Urothelium cell line (cell line): ENCODE measurements at places on chromosomes 6 and 20.

- DNase-seq = no peak
These were observed 665.9 kb upstream of the CITED2 start for GRCh38 chr6:140040396-140040795.

- DNase-seq = no peak
These were observed 79.9 kb downstream of the TOX2 start for GRCh38 chr20:43994486-43995100.

GRCh38 chr20:51029963-51030920, 7.3 kb upstream of the KCNG1 start:
- no peak for DNase-seq

- peak; percentile 87 for DNase-seq
These were observed 25.7 kb upstream of the TCFL5 start for GRCh38 chr20:62887152-62887859.

DNA sequence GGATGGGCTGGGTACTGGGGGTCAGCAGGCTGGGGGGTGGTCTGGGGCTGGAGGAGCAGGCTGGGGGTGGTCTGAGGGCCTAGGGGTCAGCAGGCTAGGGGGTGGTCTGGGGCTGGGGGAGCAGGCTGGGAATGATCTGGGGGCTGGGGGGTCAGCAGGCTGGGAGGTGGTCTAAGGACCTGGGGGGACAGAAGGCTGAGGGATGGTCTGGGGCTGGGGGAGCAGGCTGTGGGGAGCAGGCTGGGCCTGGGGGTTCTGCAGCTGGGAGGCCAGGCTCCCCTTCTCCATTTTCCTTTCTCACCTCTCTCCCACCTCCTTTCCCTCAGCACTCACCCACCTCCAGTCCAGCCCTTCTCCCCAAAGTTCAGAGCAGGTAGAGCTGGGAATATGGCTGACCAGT, 114.2 kb downstream of the PSMB1 start:
- no peak for DNase-seq

- DNase-seq = no peak
These were observed 156.0 kb downstream of the DST start for GRCh38 chr6:56486681-56487080.

DNA sequence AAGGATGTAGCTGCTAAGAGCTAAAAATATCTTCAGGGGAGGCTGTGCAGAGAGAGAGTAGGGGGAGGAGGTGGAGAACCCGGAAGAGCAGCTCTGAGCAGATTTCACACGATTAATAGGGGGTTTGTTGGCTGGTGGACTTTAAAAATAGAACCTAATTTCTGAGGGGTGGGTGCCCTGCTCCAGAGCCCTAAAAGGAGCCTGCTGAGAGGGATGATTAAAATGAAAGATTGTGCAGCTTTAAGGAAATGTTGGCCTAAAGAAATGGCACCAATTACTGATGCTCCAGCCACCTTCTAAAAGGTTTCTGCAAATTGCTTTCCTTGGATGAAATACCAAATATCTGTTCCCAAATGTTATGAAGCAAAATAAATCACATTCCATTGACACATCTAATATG, 202.8 kb upstream of the BTBD3 start:
- no peak for DNase-seq

GRCh38 chr6:155188707-155189496, 74.9 kb upstream of the CLDN20 start:
- peak; percentile 44 for DNase-seq

- DNase-seq = no peak
These were observed 44.6 kb upstream of the SH3BGRL2 start for GRCh38 chr6:79586548-79586947.

DNA sequence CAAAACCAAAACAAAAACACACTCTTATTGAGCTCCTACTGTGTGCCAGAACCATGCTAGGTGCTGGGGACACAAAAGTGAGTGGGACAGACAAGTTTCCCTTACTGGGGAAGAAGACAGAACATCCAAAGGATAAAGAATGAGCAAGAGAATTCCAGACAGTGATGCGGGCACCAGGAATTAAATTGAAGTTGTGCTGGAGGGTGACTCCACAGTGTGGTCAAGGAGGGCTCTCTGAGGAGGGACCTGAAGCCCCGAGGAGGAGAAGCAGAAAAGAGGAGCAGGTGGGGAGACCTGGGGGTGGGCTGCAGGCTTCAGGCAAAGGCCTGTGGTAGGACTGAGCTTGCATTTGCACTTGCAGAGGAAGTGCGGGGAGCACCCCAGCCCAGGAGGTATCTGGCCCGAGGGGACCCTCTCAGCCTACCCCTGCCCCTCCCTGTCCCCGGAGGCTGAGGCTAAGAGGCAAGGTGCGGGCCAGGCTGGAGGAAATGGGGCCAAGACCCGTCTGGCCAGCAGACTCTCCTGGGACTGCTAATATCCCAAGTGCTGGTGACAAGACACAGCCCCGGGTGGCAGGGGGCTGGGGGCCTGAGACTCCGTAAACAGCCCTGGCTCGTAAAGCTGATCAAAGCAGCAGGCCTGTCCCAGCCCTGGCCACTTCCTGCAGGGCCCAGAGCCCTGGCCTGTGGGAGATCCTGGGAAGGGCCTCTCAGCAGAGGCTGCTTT, 57.1 kb downstream of the SNAI1 start:
- DNase-seq = no peak

- no peak for DNase-seq
These were observed 152.3 kb downstream of the CDC5L start for GRCh38 chr6:44539701-44540355.
